ENCODE measurements at places on chromosomes 16 and 17.

GRCh38 chr16:18816286-18816685 lies 14.9 kb upstream of the ARL6IP1 start:
- DNase-seq: no peak

GRCh38 chr16:69150146-69150865 lies 17.9 kb downstream of the UTP4 start:
- peak; percentile 76 for DNase-seq

GRCh38 chr16:84047626-84048025 lies 5.0 kb upstream of the SLC38A8 start:
- DNase-seq: no peak

DNA sequence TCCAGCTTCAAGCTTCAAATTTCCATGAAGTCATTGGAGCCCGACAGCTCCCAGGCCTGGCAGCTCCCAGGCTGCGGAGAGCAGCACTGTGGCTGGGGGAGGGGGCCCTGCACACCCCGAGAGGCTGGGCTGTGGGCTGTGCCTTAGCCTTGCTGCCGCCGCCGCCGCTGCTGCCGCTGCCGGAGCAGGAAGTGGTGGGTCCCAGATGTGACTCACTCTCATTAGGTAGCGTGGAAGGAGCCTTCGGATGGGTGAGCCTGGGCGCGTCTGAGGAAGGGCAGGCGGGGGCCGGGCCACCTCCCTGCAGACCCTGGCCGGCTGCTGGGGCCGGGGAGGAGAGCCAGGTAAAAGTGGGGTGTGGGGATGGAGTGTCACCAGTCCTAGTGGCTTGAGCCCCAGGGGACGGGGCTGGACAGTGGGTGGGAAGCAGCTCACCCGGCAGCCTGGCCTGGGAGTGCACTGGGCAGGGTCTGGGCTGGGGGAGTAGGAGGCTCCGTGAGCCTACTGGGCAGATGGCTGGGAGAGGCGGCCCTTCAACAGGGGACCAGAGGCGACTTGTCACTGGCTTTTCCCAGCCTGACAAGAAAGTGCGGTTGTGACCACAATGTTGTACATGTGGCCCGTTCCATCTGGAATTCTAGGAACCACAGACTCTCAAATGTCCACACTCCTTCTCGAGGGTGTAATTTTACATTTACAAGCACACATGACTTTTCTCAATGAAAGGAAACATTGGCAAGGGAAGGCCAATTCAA lies at the start of gene ADCY7:
ADCY7 (plus strand) TSS at position 215 of the 755 bp plus-strand sequence. CDS start 21,629 bp downstream, outside the sequence.
- peak; percentile 86 for DNase-seq
